Posterior vena cava (tissue), 2 donors: ENCODE measurements at places on chromosomes 1 and 21. TPM values are rescaled to one million over a fixed set of nuclear protein-coding genes. Genes with fewer than 3 reads are reported as not detected.
A peak's percentile ranks its signal among the peaks of the same experiment; 100 is the strongest.

- peak; percentile 78 for DNase-seq
Observed at GRCh38 chr1:184222652-184223052, 164.2 kb upstream of the C1orf21 start.

- no peak for DNase-seq
Observed at GRCh38 chr1:43473463-43473862, 19.7 kb upstream of the HYI start.

- no peak for DNase-seq
Observed at GRCh38 chr1:198212675-198213074, 55.9 kb downstream of the NEK7 start.

DNA sequence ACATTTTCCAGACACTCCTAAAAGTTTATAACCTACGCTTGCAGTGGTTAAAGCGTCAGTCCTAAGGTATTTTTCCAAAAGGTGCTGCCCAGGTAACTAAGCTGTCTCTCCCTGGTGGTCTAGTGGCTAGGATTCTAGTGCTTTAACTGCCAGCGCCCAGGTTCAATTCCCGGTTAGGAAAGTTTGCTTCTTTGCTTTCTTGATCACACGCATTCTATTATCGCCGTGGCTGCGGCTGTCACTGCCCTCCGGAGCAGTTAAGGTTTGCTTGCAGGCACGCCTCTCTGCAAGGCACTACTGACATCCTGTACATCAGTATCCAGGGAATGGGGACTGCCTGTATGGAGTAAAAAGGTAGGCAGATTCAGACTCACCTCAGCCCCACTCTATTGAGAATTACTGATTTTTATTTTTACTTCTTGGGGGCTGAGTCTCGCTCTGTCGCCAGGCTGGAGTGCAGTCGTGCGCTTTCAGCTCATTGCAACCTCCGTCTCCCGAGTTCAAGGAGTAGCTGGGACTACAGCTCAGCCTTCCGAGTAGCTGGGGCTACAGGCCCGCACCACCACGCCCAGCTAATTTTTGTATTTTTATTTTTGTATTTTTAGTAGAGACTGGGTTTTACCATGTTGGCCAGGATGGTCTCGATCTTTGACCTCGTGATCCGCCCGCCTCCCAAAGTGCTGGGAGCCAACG is 53.2 kb upstream of the CFAP126 start:
- DNase-seq: no peak

GRCh38 chr1:208837242-208837641 is 593.1 kb upstream of the PLXNA2 start:
- DNase-seq: no peak

- no peak for DNase-seq
Observed at GRCh38 chr1:51504806-51505525, 14.1 kb downstream of the EPS15 start.

GRCh38 chr1:45393718-45394302 is 53.6 kb upstream of the MUTYH start:
- DNase-seq: no peak

- no peak for DNase-seq
Observed at GRCh38 chr21:16323596-16323995, 593.8 kb downstream of the USP25 start.

- DNase-seq: no peak
Observed at GRCh38 chr1:238223076-238223640, 332.4 kb upstream of the ZP4 start.

DNA sequence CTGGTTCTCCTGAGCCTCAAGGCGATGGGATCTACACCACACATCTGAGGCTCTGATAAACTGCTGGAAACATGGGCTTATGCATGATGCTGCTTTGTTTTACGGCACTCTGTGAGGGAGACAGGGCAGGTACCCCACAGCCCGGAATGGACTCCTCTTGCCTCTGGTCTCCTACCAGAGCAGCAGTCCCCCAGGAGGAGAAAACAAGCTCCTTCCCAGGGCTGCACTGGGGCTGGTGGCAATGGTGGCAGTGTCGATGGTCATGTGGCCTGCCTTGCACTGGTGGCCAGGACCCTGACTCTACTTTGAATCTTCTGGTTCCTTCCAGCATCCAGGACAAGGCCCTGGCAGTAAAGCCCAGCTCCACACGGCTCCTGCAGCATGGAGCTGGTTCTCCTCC is 79.4 kb downstream of the TOMM20 start:
- DNase-seq: peak; percentile 18

- DNase-seq: no peak
Observed at GRCh38 chr1:30928171-30928570, 19.6 kb upstream of the SDC3 start.

- DNase-seq: no peak
Observed at GRCh38 chr1:22886211-22886610, 86.5 kb downstream of the LACTBL1 start.

- no peak for DNase-seq
Observed at GRCh38 chr1:150753416-150753815, 12.2 kb downstream of the CTSS start.

The CD101 gene
- total RNA-seq: 2.1 TPM

The TTLL7 gene
- total RNA-seq: 47.0 TPM

The SLC45A1 gene
- 5.6 TPM for total RNA-seq

The CDK18 gene
- 5.9 TPM for total RNA-seq

The CSMD2 gene
- total RNA-seq: 3.1 TPM

The RIPPLY3 gene
- total RNA-seq: not detected

The IVL gene
- total RNA-seq: not detected
